Hematopoietic multipotent progenitor cell treated with erythropoietin and hydrocortisone succinate and interleukin-3 and kit ligand, for 17 days (in vitro differentiated cells): ENCODE measurements at places on chromosomes 16 and 17.

- DNase-seq: no peak
These were observed 5.5 kb downstream of the NME3 start for GRCh38 chr16:1765826-1766225.

DNA sequence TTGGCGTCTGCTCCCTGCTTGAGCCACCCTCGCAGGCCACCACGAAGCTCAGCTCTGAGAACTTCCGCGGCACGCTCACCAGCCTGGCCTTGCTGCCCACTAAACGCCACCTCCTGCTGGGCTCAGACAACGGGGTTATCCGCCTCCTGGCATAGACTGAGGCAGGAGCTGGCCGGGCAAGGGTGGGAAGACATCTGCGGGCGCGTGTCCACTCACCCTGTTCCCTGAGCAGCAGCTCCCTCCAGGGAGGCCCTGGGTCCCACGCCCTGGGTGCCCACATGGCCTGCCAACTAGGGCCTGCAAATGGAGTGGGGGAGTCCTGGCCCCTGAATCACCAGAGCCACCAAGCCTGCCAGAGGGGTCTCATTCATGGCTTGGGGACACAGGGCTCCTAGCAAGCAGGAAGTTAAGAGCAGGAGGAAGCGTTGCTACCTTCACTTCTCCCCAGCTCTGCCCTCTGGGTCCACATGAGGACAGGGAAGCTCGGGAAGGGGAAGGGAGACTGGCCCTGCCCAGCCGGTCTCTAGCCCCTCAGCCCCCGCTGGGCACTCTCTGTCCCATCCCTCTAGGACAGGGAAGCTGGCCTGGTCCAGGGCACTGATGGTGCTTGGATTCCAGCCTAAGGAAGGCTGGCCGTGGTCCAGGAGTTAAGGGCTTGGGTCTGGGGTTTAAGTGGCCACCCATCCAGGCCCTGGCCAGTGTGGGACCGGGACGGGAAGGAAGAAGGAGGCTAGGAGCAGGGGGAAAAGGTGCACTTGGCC is 5.0 kb upstream of the SERPINF2 start:
- no peak for DNase-seq

DNA sequence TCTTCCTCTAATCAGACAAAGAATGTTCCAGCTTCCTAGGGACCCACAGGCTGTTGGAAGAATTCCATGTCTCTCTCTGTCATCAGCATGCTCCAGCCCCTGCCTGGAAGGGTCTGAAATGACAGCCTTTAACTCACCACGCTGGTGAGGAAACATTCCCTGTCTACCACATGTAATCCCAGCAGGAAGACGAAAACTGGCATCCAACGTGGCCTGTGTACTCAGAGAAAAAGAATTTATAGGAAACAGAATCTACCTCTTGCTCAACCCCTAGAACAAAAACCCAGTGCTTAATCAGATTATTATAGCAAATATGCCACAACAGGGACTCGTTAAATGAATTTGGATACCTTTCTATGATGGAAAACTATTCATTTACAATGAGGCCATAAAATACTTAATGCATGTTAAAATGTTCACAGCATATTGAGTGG is 147.3 kb upstream of the FOXF1 start:
- no peak for DNase-seq

DNA sequence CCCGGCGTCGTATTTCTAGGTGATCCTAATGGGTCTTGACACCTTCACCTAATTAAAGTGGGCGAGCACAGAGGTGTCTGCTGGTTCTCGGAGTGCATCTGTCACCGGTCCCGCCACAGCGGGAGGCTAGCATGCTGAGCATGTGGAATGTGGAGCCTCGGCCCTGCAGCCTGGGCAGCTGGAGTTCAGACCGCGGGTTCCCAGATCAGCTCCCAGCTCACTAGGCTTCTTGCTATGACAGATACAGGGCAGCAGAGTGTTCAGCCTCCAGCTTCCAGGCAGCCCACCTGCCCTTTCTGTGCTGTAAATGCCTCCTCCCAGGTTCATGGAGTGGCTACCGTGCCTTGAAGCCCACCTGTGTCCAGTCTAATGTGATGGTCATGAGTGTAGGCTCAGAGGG is 166.7 kb downstream of the CPPED1 start:
- DNase-seq: no peak

- DNase-seq: no peak
These were observed 63.2 kb downstream of the ZNF778 start for GRCh38 chr16:89280546-89281188.

GRCh38 chr17:40309949-40310510 is 1.1 kb downstream of the RARA start:
- DNase-seq: no peak

GRCh38 chr17:33854596-33854995 is 400.5 kb upstream of the CCL2 start:
- DNase-seq: no peak
